Activated CD4-positive, alpha-beta T cell treated with anti-CD3 and anti-CD28 coated beads, Interleukin-2, amount 50 U/mL, for 48 hours (primary cell): ENCODE measurements at places on chromosomes 16 and 17.

- no peak for DNase-seq
These were observed 643 bp downstream of the NOTUM start for GRCh38 chr17:81960130-81960958.

- no peak for DNase-seq
These were observed 19.9 kb upstream of the KCNG4 start for GRCh38 chr16:84259691-84260090.

DNA sequence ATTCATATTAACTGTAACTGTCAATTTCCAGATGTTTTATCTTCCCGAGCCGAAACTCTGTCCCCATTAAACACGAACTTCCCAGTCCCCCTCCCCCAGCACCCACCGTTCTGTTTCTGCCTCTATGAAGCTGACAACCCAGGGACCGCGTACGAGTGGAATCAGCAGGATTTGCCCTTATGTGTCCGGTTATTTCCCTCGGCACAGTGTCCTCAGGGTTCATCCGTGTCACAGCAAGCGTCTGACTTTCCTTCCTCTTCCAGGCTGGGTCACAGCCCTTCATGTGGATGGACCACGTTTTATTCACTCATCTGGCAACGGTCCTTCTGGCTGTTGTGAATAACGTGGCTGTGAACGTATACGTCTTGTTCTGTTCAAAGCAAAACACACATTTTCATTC is 31.3 kb downstream of the METRNL start:
- no peak for DNase-seq

DNA sequence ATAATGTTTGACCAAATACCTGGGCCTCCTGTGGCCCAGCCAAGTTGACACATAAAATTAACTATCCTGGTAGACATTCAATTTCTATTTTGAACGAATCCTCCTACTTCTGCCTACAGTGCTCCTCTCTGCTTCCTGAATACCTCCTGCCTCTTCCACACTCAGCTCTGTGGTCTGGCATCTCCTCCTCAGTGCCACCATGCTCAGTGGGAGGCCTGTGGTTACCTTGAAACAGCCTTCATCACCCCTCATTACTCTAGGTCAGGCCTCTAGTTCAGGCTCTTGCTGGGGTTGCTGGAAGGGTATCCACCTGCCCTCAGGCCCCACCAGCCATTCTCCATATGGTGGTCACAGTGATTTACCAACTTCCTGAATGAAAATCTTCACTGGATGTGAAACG is 5.1 kb downstream of the LYRM9 start:
- no peak for DNase-seq

- DNase-seq = no peak
These were observed 66.0 kb downstream of the RPH3AL start for GRCh38 chr17:286571-286970.

- DNase-seq = no peak
These were observed 5.5 kb downstream of the TANGO6 start for GRCh38 chr16:68848786-68849185.
